Nephron progenitor cell (in vitro differentiated cells): ENCODE measurements at places on chromosomes 2 and 18.
A peak's percentile ranks its signal among the peaks of the same experiment; 100 is the strongest.

GRCh38 chr2:1884933-1885580 lies 140.7 kb upstream of the PXDN start:
- H3K27me3 ChIP-seq, result peaks cover 35% of the 10 kb centered on the region
- no peak overlapping the region for H3K27ac ChIP-seq
- no peak for DNase-seq
- H3K36me3 ChIP-seq, result no peaks in the 10 kb centered on the region
- peaks cover 16% of the 10 kb centered on the region for H3K4me1 ChIP-seq

DNA sequence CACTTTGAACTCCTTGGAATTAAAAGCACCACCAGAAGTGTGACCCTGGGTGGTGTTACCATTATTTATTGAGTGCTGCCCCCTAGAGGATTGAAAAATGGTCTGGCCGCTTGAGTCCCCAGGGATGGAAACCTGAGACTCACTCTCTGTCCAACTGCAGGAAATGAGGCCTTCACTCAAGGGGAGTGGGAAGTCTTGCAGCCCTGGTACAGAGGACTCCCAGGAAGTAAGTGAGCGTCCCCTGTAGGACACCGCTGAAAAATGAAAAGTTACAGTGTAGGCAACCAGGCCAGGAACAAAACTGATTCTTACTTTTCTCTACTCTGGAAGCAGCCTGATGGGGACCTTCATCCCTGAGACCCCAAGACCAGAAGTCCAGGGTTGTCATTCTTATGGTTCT lies 2.2 kb upstream of the NRP2 start:
- peak; percentile 80 for DNase-seq
- peaks cover 71% of the 10 kb centered on the region for H3K4me1 ChIP-seq
- peaks cover 6% of the 10 kb centered on the region for H3K27me3 ChIP-seq
- H3K36me3 ChIP-seq, result no peaks in the 10 kb centered on the region
- peak overlapping the region; percentile 21 for H3K27ac ChIP-seq

DNA sequence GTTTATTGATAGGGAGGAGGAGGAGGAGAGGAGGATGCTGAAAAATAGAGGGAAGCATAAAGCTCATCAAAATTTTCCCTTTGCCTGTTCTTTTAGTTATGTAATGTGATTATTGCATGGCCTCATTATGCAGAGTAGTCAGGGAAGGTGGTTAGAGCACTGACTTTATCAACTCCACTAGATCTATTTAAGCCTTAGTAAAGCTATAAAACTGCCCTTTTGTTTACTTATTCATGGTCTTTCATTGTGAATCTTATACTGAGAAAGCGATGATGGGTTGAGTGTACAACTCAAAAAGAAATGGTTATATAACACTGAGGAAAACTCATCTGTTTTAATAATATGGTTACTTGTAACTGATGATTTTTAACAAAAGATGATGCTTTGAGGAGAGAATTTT lies 81.7 kb downstream of the MAP4K4 start:
- no peak for DNase-seq
- H3K4me3 ChIP-seq, result no peak overlapping the region
- H3K4me1 ChIP-seq, result peaks cover 78% of the 10 kb centered on the region
- no peaks in the 10 kb centered on the region for H3K27me3 ChIP-seq
- no peak overlapping the region for H3K27ac ChIP-seq
- H3K36me3 ChIP-seq, result peaks cover 21% of the 10 kb centered on the region

DNA sequence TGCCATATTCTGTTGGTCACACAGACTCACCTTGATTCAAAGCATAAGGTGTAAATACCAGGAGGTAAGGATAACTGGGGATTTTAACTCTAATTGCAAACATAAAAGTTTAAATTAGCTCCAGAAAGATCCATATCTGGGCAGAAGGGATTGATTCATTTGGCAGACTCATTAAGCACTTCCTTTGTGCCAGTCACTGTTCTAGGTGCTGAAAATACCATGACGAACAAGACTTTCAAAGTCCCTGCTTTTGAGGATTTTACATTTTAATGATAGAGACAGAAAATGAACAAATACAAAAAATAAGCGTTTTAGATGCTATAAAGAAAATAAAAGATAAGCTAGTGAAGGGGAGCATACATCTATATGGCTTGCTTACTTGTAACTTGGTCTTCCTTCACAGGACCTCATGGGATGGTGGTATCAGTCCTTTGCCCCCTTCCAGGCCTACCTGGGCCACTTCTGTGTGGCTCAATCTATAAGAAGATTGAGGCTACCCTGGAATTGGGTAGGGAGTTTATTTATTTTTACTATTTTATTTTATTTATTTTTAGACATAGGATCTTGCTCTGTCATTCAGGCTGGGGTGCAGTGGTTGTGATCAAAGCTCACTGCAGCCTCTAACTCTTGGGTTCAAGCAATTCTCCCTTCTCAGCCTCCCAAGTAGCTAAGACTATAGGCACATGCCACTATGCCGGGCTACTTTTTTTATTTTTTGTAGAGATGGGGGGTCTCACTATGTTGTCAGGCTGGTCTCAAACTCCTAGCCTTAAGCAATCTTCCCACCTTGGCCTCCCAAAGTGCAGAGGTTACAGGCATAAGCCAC lies 212.8 kb downstream of the MYCN start:
- H3K4me3 ChIP-seq, result no peak overlapping the region
- peaks cover 5% of the 10 kb centered on the region for H3K27me3 ChIP-seq
- peaks cover 18% of the 10 kb centered on the region for H3K4me1 ChIP-seq
- H3K27ac ChIP-seq, result no peak overlapping the region
- H3K36me3 ChIP-seq, result no peaks in the 10 kb centered on the region

GRCh38 chr2:83069724-83070123 lies 1389.4 kb downstream of the SUCLG1 start:
- H3K4me1 ChIP-seq, result peaks cover 14% of the 10 kb centered on the region
- H3K27ac ChIP-seq, result peak overlapping the region; percentile 41
- no peak overlapping the region for H3K4me3 ChIP-seq
- H3K27me3 ChIP-seq, result no peaks in the 10 kb centered on the region
- DNase-seq, result no peak

GRCh38 chr2:222301053-222301795 lies 2.4 kb upstream of the PAX3 start:
- H3K36me3 ChIP-seq, result no peaks in the 10 kb centered on the region
- peak overlapping the region; percentile 80 for H3K4me3 ChIP-seq
- H3K27ac ChIP-seq, result peak overlapping the region; percentile 75
- H3K27me3 ChIP-seq, result peaks cover 98% of the 10 kb centered on the region
- peaks cover 90% of the 10 kb centered on the region for H3K4me1 ChIP-seq

DNA sequence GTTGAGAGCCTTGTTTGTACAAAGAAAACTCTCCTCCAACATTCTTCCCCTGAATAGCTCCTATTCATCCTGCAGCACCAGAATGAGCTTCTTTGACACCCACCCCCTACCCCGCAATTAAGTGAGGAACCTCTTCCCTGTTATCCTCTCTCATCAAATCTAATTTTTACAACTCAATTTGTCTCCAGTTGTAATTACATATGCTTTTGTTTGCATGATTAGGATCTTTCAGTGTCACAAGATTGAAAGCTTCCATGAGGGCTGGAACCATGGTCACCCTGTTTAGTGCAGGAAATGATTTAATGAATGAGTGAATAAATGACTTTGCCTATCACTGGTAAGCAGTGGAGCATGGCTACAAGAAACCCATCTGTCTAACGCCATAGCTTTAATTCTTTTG lies 334.6 kb upstream of the KLHL29 start:
- H3K4me1 ChIP-seq, result peaks cover 8% of the 10 kb centered on the region
- peaks cover 8% of the 10 kb centered on the region for H3K27me3 ChIP-seq
- H3K4me3 ChIP-seq, result no peak overlapping the region
- H3K36me3 ChIP-seq, result no peaks in the 10 kb centered on the region
- DNase-seq, result no peak

DNA sequence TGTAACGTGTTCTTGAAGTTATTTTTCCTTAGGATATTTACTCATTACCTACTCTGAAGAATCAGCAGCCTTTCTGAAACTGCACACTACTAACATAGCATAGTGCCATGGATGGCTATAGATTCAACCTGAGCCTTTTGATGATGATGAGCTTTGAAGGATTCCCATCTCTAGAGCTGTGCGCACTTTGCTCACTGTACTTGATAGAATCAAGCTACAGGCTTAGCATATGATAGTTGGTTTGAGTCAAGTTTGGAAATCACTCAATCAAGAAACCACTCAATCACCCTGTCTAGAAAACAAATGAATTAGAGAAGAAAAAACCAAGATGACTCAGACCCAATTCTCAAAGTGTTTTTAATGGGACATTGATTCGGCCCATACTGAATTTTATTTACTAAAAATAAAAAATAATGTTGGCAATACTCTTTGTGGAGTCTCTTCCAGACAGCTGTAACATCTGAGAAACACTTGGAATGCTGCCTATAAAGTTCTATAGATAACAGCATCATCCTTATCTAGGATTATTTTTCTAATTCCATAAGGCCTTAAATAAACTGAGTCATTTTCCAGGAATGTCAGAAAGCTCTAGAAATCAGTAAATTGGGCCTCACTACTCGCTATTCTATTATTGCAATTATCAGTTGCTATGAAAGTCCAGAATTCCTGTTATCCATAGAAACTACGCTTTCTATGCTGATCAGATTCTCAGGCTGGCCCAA lies 259.0 kb upstream of the ERBB4 start:
- H3K4me3 ChIP-seq, result no peak overlapping the region
- no peaks in the 10 kb centered on the region for H3K4me1 ChIP-seq

- peaks cover 5% of the 10 kb centered on the region for H3K27me3 ChIP-seq
- DNase-seq, result no peak
- H3K27ac ChIP-seq, result no peak overlapping the region
- peaks cover 7% of the 10 kb centered on the region for H3K4me1 ChIP-seq
Observed at GRCh38 chr2:234678711-234679110, 181.8 kb upstream of the ARL4C start.

DNA sequence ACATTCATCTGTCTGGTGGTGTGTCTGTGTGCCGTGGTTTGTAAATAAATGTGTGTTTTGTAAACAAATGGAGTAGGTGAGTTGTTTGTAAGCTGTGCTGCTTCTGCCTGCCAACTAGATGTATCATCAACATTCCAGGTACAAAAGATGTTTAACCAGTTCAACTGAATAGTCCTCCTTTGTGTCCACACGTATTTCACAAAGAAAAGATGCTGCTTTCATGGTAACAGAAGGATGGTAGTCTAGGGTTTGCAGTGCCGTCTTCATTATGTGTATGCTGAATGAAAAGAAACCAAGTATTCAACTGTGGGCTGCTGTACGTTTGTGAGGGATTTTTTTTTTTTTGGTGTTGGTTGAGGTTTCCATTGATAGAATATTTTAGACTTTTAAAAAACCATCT lies 72.1 kb downstream of the CAMKMT start:
- peaks cover 10% of the 10 kb centered on the region for H3K27me3 ChIP-seq
- no peaks in the 10 kb centered on the region for H3K4me1 ChIP-seq
- H3K4me3 ChIP-seq, result no peak overlapping the region
- no peak overlapping the region for H3K27ac ChIP-seq

- no peak overlapping the region for H3K27ac ChIP-seq
- H3K36me3 ChIP-seq, result no peaks in the 10 kb centered on the region
- no peak for DNase-seq
- peaks cover 39% of the 10 kb centered on the region for H3K27me3 ChIP-seq
Observed at GRCh38 chr2:72108121-72108520, 39.5 kb downstream of the CYP26B1 start.

- H3K27ac ChIP-seq, result peak overlapping the region; percentile 5
- H3K27me3 ChIP-seq, result peaks cover 3% of the 10 kb centered on the region
- no peak overlapping the region for H3K4me3 ChIP-seq
- DNase-seq, result peak; percentile 30
- H3K4me1 ChIP-seq, result peaks cover 51% of the 10 kb centered on the region
Observed at GRCh38 chr18:45416168-45416567, 199.1 kb upstream of the SLC14A2 start.

GRCh38 chr2:188475945-188476344 lies 184.3 kb downstream of the GULP1 start:
- H3K27me3 ChIP-seq, result no peaks in the 10 kb centered on the region
- H3K36me3 ChIP-seq, result peaks cover 11% of the 10 kb centered on the region
- H3K4me3 ChIP-seq, result no peak overlapping the region
- H3K27ac ChIP-seq, result no peak overlapping the region

DNA sequence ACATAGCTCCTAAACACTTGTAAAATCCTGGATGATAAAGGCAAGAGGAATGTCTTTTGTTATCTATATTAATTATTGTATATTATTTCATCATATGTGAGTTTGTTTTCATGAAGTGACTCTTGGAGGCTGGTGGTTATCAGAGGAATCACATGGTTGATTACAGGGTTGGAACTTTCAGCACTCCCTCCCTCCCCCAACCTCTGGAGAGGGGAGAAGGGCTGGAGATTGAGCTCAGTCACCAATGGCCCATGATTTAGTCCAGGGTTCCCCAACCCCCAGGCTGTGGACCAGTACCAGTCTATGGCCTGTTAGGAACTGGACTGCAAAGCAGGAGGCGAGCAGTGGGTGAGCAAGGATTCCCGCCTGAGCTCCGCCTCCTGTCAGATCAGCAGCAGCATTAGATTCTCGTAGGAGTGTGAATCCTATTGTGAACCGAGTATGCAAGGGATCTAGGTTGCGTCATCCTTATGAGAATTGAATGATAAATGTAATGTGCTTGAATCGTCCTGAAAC lies 37.7 kb downstream of the FBXO48 start:
- no peak for DNase-seq

DNA sequence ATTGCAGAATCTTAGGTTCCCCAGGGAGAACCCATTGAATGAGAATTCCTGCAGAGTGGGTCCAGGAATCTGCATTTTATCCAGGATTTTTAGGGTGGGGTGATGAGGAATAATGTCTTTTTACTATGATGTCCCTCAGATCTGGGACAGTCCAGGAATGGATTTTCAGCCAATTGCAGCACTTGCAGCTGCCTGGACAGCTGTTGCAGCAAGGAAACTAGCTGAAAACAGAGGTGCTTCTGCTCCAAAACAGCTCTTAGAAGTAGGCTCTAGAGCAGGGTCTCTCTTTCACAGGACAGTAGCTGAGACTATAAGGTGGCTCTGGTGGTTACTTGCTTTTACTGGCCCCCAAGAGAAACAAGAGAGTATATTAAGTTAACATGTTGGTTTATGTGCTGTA lies 9.1 kb downstream of the GLI2 start:
- H3K4me1 ChIP-seq, result peaks cover 74% of the 10 kb centered on the region
- no peak overlapping the region for H3K4me3 ChIP-seq
- peaks cover 17% of the 10 kb centered on the region for H3K27me3 ChIP-seq
- H3K36me3 ChIP-seq, result no peaks in the 10 kb centered on the region
- no peak overlapping the region for H3K27ac ChIP-seq

GRCh38 chr18:40642692-40643229 lies 1312.3 kb upstream of the PIK3C3 start:
- DNase-seq, result no peak
- no peak overlapping the region for H3K4me3 ChIP-seq
- H3K36me3 ChIP-seq, result no peaks in the 10 kb centered on the region

GRCh38 chr2:12326449-12327190 lies 390.1 kb upstream of the TRIB2 start:
- DNase-seq, result no peak
- H3K36me3 ChIP-seq, result no peaks in the 10 kb centered on the region
- no peak overlapping the region for H3K4me3 ChIP-seq
- H3K27ac ChIP-seq, result peak overlapping the region; percentile 4
- no peaks in the 10 kb centered on the region for H3K27me3 ChIP-seq

GRCh38 chr2:224293976-224294375 lies 107.9 kb downstream of the FAM124B start:
- no peak overlapping the region for H3K4me3 ChIP-seq
- no peak overlapping the region for H3K27ac ChIP-seq
- peaks cover 3% of the 10 kb centered on the region for H3K27me3 ChIP-seq
- DNase-seq, result no peak
- no peaks in the 10 kb centered on the region for H3K4me1 ChIP-seq
